Pericardium fibroblast (primary cell): ENCODE measurements at places on chromosomes 1 and 21. TPM values are rescaled to one million over a fixed set of nuclear protein-coding genes. Genes with fewer than 3 reads are reported as not detected.

The MYOG gene
- total RNA-seq = 8.9 TPM in 1 of 2 replicates, not detected in the other

The GPR161 gene
- total RNA-seq = 8.5 and 11.2 TPM in 2 replicates

The GJC2 gene
- 0.60 and 6.2 TPM in 2 replicates for total RNA-seq

The HFM1 gene
- total RNA-seq = 0.17 and 1.4 TPM in 2 replicates

The LCE6A gene
- not detected in 2 replicates for total RNA-seq

The S100A1 gene
- 0.12 and 0.17 TPM in 2 replicates for total RNA-seq

The PCP4L1 gene
- not detected in 2 replicates for total RNA-seq

The DNM3 gene
- under 0.01 and 0.43 TPM in 2 replicates for total RNA-seq

The LRRN2 gene
- 1.2 and 2.6 TPM in 2 replicates for total RNA-seq

The CYP4A11 gene
- total RNA-seq = not detected in 2 replicates

The ADORA3 gene
- total RNA-seq = not detected in 2 replicates

The TXLNA gene
- 58.0 and 63.5 TPM in 2 replicates for total RNA-seq

The KISS1 gene
- not detected in 2 replicates for total RNA-seq

The AMY1C gene
- total RNA-seq = not detected in 2 replicates

The LCE4A gene
- not detected in 2 replicates for total RNA-seq

The AXDND1 gene
- total RNA-seq = 0.09 TPM in 1 of 2 replicates, not detected in the other

The CFHR3 gene
- total RNA-seq = not detected in 2 replicates

The SRGAP2B gene
- total RNA-seq = 26.6 and 31.2 TPM in 2 replicates

The RAB3B gene
- 0.77 and 1.8 TPM in 2 replicates for total RNA-seq

The TAS1R3 gene
- total RNA-seq = 0.35 TPM in 1 of 2 replicates, not detected in the other

The CORT gene
- total RNA-seq = not detected in 2 replicates

The CENPF gene
- total RNA-seq = 1.7 and 1.9 TPM in 2 replicates

The F13B gene
- not detected in 2 replicates for total RNA-seq

The SAMD13 gene
- total RNA-seq = 1.2 and 1.8 TPM in 2 replicates

The OR10Z1 gene
- not detected in 2 replicates for total RNA-seq

The CFH gene
- total RNA-seq = 112 and 312 TPM in 2 replicates

The ATXN7L2 gene
- 5.8 and 6.2 TPM in 2 replicates for total RNA-seq

The LCE2D gene
- not detected in 2 replicates for total RNA-seq

The ELF3 gene
- total RNA-seq = under 0.01 TPM in 1 of 2 replicates, not detected in the other

The C1QTNF12 gene
- total RNA-seq = 0.26 and 3.9 TPM in 2 replicates

The FAM163A gene
- total RNA-seq = not detected in 2 replicates

The LCK gene
- total RNA-seq = not detected in 2 replicates

The CLCA2 gene
- 0.09 TPM in 1 of 2 replicates, not detected in the other for total RNA-seq

The RFX5 gene
- total RNA-seq = 12.3 and 15.2 TPM in 2 replicates

The NPHP4 gene
- 7.1 TPM in 2 replicates for total RNA-seq

The STPG1 gene
- total RNA-seq = 2.1 and 3.2 TPM in 2 replicates
